ENCODE measurements at places on chromosomes 2 and 18.

GRCh38 chr18:5998166-5998881, 103.0 kb upstream of the TMEM200C start:
- no peak for DNase-seq

DNA sequence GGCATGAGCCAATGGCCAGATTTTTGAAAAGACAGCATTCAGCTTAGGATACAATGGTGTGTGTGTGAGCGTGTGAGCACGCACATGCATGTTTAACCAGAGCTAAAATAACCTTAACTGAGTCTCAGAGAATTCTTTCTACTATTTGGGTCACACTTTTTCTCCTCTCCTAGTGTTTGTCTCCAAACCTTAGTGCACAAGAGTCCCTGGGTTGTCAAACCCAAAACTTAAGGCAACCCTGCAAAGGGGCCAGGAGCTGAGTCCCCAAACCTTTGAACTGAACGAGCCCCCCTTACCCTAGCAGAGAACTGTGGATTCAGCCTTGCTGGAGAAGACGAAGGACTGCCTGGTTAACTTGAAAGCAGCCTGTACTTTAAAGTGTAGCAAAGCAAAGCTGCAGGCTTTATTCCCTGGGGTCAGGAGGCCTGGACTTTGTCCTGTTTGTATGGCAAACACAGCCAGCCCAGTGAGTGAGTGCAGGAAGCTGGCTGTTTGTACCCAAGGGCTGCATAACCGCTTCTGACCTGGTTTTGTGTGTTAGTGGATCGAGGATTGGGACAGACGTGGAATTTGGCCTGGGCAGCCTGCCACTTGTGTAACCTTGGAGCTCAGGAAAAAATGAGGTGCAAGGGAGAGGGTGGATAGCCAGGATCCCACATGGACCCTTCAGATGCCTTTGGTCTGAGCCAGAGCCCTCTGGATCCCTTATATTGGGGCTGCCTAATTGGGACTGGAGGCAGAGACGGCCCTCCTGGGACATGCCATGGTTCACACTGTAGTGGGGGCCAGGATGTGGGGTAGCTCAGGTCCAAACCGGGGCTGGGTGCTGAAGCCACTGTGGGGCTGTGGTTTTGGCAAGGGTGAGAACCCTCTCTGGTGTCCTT, 6.4 kb upstream of the PSMD1 start:
- DNase-seq = no peak

DNA sequence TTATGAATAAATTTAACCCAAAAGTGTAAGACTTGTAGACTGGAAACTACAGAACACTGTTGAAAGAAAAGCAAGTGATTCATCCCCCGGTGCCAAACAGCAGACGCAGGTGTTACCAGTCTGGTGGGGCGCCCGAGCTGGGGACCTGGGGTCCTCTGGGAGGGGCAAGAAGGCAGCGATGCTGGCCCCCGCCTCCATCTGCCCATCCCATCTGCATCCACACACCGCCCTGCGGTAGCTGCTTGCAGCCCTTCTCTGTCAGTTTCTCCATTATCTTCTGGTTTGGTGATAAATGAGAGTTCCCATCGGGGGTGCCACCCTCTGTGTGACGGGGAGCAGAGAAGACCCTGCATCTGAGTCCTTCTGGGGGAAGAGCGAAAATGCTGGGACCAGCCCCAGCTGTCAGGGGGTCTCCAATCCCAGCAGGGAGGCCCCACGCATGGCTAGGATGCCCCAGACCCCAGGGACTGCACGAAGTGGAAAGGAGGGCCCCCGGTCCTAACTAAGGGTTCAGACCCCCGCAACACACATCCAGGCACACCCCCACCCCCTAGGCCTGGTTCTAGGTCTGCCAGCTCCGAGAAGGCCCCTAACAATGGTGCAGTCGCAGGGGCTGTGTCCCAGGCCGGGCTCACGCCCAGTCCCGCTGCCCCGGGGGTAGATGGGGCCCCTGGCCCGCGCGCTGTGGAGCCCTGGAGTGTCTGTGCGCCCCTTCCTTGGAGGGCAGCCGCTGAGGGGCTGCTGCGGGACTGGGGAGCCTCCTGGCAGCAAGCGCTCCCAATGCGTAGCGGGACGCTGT, 686 bp upstream of the RGPD8 start:
- DNase-seq = no peak

DNA sequence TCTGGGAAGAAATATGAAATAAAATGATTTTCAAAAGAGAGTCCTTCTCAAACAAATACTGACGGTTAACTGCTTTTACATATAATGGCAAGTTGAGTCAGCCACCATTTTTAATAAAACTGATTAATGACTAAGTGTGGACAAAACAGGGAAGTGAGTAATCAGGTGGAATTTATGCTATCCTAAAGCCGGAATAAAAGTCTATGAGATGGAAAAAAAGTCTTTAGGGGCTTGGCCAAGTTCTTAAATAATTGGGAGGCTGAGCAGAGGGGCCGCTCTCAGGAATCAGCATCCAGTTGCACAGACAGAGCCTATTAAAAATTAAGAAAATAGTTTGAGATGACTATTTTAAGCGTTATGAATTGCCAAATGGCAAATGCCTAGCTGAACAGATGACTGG, 58.6 kb upstream of the AFF3 start:
- no peak for DNase-seq

GRCh38 chr18:10215446-10215845, 239.0 kb upstream of the APCDD1 start:
- DNase-seq = no peak

GRCh38 chr2:11102956-11103860, 52.1 kb upstream of the SLC66A3 start:
- DNase-seq = no peak

DNA sequence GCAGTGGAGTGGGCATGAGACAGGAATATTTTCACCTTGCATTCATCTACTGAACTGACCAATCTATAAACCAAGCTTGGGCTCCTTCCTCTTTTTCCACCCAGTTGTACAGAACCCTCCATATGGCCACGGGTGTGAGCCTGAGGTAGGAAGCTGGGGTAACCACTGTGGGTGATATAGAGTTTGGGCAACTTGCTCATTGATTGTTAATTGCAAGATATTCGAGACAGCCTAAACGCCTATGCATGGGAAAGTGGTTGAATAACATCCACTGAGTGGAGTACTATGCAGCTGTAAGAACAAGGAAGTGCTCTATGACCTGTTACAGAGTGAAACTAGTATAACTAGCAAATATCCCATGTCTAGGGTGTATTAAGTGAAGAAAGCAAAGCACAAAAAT, 7.3 kb upstream of the VAPA start:
- no peak for DNase-seq

DNA sequence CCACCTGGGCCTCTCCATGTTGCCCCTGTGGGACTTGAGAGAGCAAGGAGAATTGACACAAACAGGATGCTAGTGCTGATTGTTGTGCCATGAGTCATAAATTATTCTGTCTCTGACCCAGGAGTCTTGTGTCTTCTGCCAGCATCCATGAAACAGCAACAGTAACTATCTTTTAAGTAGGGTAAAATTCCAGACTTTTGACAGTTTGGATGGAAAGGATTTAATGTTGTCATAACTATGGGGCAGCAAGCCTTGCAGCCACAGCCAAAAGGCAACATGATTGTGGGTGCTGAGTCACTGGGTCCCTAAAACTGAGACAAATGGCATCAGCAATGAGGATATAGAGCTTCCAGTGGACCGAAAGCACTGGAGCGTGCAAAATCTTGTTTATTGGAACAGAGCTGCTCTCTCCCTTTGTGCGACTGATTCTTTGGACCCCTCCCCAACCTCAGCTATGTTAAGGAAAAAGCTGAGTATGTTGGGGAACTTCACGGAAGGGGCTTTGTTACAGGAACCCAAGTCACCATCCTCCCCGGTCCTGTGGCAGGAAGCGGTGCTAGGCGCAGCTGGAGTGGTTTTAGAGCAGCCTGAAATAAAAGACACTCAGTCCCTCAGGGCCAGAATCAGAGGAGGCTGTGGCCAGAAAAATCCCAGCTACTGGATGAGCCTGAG, 9.6 kb upstream of the ITPRIPL1 start:
- peak; percentile 74 for DNase-seq

- no peak for DNase-seq
Measured at GRCh38 chr18:13266218-13267100, 47.9 kb downstream of the LDLRAD4 start.

DNA sequence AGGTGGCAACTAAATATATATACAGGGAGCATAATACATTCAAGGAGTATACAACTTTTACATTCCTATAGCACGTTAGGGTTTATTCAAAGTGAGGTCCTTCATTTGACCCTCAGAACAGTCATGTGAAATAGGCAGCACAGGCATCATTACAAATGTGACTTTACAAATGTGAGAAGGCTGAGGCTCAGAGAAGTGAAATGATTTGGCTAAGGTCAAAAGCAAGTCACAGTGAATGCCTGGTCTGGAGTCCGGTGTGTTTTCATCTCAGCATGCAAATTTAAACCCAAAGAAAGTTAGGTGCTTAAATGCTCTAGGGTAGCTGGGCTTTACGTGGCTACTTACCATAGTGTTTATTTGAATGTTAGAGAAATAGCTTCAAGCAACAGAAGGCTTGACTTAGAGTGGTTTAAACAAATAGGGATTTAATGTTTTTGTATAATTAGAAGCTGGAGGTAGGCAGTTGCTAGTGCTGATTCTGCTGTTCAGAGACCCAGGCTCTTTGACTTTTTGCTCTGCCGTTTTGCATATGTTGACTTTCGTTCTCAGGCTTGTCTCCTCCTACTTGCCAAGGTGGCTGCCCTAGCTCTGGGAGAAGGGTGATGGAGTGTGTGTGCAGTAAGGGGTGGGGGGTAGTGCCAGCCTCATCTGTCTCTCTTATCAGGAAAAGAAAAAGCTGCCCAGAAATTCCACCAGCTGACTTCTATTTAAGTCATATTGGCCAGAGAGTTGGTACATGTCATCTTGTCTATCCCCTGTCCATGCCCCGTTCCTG, 89.2 kb downstream of the PLCL1 start:
- DNase-seq = no peak

DNA sequence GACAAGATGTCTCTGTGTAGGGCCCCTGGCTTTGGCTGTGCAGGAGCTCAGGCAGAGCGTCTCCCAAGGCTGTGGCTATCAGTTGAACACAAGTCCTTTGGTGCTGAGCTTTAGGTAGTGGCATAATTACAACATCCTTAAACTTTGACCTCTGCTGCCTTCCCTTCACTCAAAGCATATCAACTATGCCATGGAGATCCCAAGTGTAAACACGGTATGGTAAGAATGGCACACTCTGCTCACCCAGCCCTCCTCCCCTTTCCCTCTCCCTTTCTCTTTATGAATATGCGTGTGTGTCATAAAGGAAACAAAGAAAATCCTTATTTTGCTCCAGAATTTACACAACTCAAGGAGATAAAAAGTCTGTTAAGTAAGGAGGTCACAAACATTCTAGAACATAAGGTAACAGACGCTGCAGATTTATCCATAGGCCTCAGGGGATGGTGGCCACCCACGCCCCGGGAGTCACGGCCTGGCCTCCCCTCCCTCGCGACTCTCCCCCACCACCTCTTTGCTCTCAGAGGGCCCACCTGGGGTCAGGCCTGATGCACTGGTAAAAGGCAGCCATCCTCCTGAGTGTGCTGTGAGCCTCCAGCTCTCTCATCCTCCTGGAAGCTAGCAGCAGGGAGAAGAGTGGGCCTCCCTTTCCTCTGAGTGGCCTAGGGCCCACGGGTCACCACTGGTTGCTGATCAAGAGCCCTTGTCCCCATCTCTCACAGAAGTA, 67.3 kb downstream of the CRACDL start:
- no peak for DNase-seq

GRCh38 chr2:137228566-137228965, 463.2 kb downstream of the THSD7B start:
- DNase-seq = peak; percentile 77

GRCh38 chr18:54766634-54767033, 61.6 kb upstream of the RAB27B start:
- no peak for DNase-seq

- no peak for DNase-seq
Measured at GRCh38 chr2:100408104-100408503, 9.4 kb downstream of the CHST10 start.

- DNase-seq = peak; percentile 52
Measured at GRCh38 chr2:188983427-188984064, 9.4 kb downstream of the COL3A1 start.

DNA sequence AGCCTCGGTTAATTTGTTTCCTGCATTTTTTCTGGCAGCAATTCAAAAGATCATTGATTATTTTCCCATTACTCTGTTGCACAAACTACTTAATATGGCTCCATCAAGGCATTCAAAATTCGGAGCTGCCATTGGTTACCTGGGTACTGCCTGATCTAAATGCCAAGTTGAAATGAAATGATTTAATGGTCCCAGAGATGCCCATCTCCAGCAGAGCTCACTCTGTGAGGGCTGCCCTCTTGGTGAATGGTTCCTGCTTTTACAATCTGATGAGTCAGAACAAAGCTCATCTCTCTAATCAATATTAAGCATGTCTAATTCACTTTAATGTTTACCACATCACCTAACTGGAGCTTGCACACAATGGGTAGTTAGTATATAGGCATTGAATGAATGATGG, 126.1 kb downstream of the CTNNA2 start:
- DNase-seq = no peak

DNA sequence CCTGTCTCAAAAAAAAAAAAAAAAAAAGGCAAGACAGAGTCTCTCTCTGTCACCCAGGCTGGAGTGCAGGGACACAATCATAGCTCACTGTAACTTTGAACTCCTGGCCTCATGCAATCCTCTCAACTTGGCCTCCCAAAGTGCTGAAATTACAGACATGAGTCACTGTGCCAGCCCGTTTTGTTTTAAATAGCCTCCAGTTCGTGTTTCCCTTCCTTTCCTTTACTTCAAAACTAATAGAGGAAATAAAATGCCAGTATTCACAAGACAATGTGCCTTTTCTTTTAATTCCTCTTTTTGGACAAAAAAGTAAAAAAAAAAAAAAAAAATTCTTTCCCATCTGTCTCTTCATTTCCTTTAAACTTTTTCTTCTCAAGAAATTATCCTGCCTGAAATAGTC, 54.5 kb upstream of the ACMSD start:
- no peak for DNase-seq

- DNase-seq = no peak
Measured at GRCh38 chr2:226270285-226271058, 529.1 kb downstream of the IRS1 start.

DNA sequence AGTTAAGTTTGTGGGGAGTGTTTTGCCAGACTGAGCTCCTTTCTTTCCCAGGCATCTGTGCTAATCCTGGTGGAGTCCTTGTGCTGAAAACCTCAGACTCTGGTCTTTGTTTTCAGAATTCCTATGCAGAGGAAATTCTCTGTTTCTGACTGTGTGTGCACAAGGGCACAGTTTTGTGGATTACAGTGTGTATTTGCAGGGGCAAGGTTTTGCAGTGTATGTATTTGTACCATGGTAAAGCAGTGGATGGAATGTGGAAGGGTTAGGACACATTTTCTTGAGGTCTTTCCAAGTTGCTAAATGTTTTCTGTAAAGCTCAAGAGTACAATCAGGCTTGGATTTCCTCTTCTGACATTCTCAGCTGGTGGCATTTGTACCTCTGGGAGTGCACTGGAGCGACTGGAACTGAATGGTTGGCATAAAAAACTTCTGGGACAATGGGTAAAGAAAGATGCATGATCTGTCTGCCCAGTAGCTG, 139.5 kb upstream of the RND3 start:
- no peak for DNase-seq

DNA sequence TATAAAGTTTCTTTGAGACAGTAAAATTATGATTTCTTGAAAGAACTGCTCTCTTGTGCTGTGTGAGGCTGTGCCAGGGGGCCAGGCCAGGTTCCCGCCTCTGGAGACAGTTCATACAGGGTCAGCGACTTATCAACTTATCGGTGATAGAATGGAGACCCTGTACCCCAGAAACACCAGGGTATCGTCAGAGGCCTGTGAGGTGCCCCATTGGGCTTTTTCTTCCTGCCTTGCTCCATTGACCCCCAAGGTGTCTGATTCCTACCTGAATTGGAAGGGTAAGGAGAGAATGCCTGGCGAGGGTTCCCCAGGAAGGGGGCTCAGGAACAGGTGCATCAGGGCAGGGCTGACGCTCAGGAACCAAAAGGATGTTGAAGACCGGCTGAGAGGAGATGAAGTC, 4.3 kb downstream of the DLX1 start:
- DNase-seq = no peak
